ENCODE measurements at places on chromosomes 7 and 10.

GRCh38 chr10:49296836-49297235 lies 2.1 kb upstream of the C10orf71 start:
- DNase-seq, result peak; percentile 18

DNA sequence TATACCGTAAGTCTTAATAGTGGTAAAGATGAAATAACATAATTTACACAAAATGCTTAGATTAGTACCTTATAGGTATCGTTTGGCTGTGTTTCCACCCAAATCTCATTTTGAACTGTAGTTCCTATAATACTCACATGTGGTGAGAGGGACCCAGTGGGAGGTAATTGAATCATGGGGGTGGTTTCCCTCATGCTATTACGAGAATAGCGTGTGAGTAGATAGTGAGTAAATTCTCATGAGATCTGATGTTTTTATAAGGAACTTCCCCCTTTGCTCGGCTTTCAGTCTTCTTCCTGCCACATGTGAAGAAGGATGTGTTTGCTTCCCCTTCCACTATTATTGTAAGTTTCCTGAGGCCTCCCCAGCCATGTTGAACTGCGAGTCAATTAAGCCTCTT lies 426.3 kb upstream of the POT1 start:
- DNase-seq, result no peak

- DNase-seq, result peak; percentile 39
These were observed 10.8 kb upstream of the ZNF862 start for GRCh38 chr7:149827089-149827981.

DNA sequence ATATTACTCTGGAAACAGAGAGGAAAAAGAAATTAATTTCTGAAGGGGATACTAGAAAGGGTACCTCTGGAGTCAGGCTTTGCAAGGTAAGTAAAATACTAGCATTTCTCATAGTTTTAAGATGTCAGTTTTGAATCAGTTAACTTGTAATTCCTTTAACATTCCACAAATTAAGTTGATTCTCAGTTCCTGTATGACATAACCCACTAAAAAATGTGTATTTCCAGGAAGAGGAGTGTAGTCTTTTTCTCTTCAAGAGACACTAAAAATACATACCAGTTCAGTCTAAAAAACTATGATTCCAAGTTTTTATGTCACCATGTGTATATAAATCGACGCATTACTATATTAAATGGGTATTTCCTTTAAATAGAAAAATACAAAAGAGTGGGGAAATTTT lies 113.2 kb downstream of the CDK6 start:
- no peak for DNase-seq

DNA sequence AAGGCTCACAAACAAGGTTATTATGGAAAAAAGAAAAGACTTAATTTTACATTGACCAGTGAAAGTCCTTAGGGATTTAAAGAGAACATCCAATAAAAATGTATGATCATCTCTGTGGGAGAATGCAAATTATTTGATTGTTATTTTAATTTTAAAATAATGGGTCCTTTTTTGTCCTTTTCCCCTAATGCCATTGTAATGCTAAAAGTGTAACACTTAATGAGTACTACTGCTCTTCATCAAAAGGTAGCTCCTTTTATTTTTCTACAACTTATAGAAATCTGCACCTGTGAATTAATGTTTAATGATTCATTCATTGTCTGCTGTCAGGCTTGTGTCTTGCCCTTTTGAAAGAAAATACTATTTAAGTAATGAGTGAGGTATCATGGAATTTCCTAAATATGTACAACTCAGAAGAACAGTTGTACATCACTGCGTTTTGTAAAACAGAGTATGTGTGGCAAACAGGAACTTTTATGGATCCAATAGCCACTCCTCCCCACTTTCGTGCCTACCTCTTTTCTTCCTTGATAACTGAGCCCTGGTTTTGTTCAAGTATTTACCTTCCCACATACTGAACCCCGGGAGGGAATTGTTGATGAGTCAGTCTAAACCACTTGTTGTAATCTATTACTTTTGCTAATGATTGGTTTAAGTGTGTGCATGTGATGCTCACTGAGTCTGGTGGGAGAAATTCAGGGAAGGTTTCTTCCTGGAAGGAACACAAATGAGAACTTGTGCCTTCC lies 19.9 kb upstream of the TRUB1 start:
- DNase-seq, result peak; percentile 36

- DNase-seq, result no peak
These were observed 258.0 kb downstream of the XPNPEP1 start for GRCh38 chr10:109665321-109665720.

- no peak for DNase-seq
These were observed 180.8 kb downstream of the MDFIC start for GRCh38 chr7:115102738-115103137.

Data from NCI-H69 (cell line).